ENCODE measurements at places on chromosomes 12 and 14.
A peak's percentile ranks its signal among the peaks of the same experiment; 100 is the strongest.

DNA sequence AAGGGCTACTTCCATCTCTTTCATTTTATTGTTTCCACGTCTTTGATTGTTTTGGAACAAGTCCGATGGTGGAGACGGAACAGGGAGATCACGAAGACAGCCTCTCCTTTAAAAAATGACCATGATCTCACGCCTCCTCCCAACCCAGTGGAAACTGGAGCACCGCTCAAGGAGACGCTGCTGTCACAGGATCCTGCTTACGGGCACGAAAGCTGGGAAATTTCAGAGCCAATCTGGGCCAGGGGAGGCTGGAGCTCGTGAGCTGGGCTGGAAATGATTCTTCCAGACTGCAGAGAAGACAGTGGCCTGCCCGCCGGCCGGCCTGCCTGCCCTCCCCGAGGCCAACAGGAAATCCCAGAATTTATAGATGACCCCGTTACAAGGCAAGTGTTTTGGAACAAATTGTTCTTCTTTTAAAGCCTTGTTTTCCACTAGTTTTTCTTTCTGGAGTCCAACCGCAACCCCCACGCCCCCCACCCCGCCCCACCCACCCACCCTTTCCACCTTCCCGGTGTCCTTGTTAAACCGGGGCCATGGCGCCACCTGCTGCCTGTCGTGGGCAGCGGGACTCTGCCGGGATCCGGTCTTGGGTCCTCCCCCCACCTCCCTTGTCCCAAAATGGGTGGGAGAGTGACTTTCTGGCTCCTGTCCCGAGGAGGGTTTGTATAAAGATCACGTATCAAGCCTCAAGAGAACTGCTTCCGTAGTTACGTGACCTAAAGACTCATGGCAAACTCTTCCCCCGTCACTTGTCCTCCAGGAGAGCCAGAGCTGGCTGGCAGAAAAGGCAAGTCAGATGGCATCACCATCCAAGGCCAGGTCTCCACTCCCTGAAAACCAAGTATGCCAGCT lies 40.3 kb downstream of the MAP1LC3B2 start:
- DNase-seq = no peak

DNA sequence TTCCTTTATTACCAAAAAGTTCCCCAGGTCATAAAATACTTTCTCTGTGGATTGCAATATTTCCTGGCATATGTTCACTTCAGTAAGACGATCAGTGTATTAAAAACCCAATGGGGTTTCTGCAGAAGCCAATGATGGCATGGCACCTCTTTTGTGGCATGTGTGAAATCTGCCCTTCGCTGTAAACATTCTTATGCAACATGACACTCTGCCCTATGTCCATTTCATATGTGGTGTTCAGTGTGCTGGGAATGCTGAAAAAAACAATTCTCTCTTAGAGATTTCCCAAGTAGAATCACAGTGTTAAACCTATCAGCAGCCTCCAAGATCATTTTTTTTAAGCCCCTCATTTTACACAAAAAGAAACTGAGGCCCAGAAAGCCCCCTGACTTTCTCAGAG lies 2.3 kb upstream of the MYBPC1 start:
- DNase-seq = no peak

- DNase-seq = no peak
Observed at GRCh38 chr12:126055521-126055920, 990.3 kb downstream of the AACS start.

DNA sequence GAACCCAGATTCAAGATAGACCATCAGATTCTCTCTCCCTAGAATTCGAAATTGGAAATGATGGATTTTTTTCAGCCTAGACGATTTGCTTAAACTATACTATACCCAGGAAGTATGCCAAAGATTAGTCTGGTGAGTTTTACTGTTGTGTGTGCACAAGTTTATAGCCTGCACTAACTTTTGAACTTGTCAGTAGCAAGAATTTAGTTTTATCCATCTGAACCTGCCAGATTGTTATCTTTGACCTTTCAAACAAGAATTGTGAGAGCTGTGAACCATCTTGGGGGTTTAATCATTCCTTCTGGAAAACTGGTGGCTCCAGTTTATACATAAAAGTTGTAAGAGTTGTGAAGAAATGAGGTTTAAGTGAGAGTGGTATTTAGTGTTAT lies 243.5 kb upstream of the DAAM1 start:
- DNase-seq = no peak

GRCh38 chr14:24089890-24090289 lies 4.2 kb upstream of the PCK2 start:
- DNase-seq = no peak

- DNase-seq = no peak
Observed at GRCh38 chr12:39112064-39112463, 206.7 kb upstream of the CPNE8 start.

DNA sequence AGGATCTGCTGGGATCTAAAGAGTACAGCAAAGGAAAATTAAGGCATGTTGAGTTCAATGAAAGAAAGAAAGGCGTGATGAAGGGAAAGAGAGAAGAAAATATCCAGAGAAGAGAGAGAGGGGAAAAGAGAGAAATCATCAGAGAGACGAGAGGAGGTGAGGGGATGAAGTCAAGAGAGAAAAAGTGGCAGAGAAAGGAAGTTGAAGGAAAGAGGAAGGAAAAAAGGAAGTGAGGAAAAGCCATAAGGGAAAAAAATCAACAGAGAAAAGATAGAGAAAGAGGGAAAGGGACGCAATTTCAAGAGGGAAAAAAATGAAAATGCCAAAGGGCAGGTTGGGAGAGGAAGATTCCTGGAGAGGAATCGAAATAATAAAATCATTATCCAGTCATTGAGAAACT lies 40.4 kb downstream of the LLPH start:
- DNase-seq = no peak

- DNase-seq = peak; percentile 71
Observed at GRCh38 chr12:3795492-3796133, 42.7 kb upstream of the CRACR2A start.

GRCh38 chr12:87082756-87083155 lies 826.6 kb upstream of the MGAT4C start:
- no peak for DNase-seq

GRCh38 chr12:115062741-115063140 lies 378.8 kb upstream of the TBX3 start:
- DNase-seq = no peak

- DNase-seq = no peak
Observed at GRCh38 chr12:71552728-71553501, 110.7 kb downstream of the ZFC3H1 start.
